ENCODE measurements at places on chromosomes 6 and 20.

GRCh38 chr20:39112178-39112743 is 150.1 kb downstream of the DHX35 start:
- DNase-seq: peak; percentile 19

GRCh38 chr20:33679758-33680485 is 5.7 kb upstream of the NECAB3 start:
- DNase-seq: no peak

GRCh38 chr6:137471986-137472385 is 22.2 kb downstream of the OLIG3 start:
- DNase-seq: no peak

DNA sequence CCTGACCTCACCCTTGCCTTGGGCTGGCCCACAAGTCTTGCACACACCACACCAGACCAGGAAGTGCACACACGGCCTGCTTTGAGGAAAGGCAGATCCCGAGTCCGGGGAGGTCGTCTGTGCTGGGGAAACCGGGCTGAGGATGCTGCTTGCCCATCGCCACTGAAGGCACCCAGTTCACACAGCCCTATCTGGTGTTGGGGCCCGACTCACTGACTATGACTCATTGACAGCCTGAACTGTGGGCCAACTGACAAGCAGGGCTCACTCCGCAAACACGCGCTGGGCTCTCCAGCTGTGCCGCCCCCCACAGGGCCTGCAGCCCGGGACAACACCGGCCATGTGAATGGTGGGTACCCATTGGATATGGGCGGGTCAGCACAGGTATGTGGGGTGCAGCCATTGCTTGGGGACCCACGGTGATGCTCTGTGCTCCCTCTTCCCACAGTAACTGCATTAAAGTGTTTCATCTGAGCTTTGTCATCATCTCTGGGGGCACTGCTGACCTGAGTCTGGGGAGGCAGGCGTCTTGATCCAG is 1.6 kb downstream of the SAMD10 start:
- no peak for DNase-seq

GRCh38 chr6:40541556-40542174 is 45.5 kb downstream of the LRFN2 start:
- no peak for DNase-seq

- no peak for DNase-seq
These were observed 19.9 kb downstream of the SRSF6 start for GRCh38 chr20:43477619-43478018.

- DNase-seq: no peak
These were observed 126.4 kb downstream of the LY86 start for GRCh38 chr6:6714953-6715352.

- no peak for DNase-seq
These were observed 25.6 kb upstream of the PHACTR3 start for GRCh38 chr20:59578436-59579403.

- DNase-seq: peak; percentile 20
These were observed 840 bp downstream of the PPP1R3D start for GRCh38 chr20:59939052-59939878.

DNA sequence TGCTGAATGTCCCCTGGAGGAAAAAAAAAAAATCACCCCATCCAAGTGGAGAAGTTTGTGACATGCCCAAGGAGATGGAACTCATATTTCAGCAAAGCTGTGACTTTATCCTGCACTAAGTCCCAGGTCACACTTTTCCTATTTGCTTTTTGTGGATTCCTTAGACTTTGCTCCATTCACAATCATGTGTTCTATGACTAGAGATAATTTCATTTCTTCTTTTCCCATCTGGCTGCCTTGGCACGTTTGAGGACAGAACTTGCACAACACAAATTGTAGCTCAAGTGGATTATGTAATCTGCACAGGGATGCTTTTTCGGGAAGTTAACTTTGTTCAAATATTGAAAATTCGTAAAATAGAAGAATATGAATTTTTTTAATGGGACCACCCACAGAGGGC is 100.7 kb upstream of the PTPN1 start:
- DNase-seq: peak; percentile 59
